ENCODE measurements at places on chromosomes 3 and 15.

- no peak for DNase-seq
Observed at GRCh38 chr3:127754411-127755304, 67.7 kb downstream of the MGLL start.

DNA sequence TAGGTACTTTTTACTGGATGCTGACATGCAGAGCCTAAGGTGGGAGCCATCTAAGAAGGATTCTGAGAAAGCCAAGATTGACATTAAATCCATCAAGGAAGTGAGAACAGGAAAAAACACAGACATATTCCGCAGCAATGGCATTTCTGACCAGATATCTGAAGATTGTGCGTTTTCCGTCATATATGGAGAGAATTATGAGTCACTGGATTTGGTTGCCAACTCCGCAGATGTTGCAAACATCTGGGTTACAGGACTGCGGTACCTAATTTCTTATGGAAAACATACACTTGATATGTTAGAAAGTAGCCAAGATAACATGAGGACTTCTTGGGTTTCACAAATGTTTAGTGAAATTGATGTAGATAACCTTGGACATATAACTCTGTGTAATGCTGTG is 125.1 kb downstream of the PLCL2 start:
- no peak for DNase-seq

GRCh38 chr3:72320955-72321303 is 527.3 kb downstream of the SHQ1 start:
- no peak for DNase-seq

DNA sequence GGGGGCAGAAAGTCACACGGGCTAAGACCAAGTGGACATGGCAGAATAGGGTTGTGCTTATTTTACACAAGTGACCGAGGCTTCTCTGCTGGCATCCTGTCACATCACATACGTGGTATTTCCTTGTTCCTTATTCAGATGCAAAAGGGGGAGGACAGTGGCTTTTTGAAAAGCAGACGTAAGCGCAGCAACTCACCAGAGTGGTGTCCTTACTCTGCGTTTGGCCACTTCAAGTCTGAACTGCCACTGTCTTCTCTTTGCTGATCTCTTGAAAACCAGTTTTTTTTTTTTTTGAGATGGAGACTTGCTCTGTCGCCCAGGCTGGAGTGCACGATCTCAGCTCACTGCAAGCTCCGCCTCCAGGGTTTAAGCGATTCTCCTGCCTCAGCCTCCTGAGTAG is 113.2 kb downstream of the SOX2 start:
- no peak for DNase-seq

GRCh38 chr15:79172032-79172481 is 81.5 kb upstream of the RASGRF1 start:
- DNase-seq = no peak

DNA sequence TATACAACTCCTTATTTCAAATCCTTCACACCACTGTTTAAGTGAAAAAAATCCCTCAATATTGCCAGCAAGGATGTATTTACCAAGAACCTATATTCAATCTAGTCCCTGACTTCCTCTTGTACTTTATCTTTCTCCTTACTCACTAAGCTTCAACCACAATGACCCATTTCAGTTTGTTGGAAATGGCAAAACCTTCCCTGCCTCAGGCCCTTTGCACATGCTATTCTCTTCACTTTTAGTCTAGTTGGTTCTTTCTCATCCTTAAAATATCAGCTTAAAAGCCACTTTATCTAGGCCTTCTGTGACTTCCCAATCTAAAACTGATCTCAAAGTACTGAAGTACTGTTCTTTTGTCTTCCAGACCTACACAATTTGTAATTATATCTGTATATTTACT is 81.3 kb upstream of the ACTC1 start:
- DNase-seq = no peak

- no peak for DNase-seq
Observed at GRCh38 chr15:89909611-89910010, 3.1 kb downstream of the ARPIN start.

GRCh38 chr3:141271279-141272030 is 39.8 kb downstream of the PXYLP1 start:
- DNase-seq = peak; percentile 13

GRCh38 chr15:87755226-87755625 is 501.3 kb downstream of the NTRK3 start:
- peak; percentile 36 for DNase-seq

DNA sequence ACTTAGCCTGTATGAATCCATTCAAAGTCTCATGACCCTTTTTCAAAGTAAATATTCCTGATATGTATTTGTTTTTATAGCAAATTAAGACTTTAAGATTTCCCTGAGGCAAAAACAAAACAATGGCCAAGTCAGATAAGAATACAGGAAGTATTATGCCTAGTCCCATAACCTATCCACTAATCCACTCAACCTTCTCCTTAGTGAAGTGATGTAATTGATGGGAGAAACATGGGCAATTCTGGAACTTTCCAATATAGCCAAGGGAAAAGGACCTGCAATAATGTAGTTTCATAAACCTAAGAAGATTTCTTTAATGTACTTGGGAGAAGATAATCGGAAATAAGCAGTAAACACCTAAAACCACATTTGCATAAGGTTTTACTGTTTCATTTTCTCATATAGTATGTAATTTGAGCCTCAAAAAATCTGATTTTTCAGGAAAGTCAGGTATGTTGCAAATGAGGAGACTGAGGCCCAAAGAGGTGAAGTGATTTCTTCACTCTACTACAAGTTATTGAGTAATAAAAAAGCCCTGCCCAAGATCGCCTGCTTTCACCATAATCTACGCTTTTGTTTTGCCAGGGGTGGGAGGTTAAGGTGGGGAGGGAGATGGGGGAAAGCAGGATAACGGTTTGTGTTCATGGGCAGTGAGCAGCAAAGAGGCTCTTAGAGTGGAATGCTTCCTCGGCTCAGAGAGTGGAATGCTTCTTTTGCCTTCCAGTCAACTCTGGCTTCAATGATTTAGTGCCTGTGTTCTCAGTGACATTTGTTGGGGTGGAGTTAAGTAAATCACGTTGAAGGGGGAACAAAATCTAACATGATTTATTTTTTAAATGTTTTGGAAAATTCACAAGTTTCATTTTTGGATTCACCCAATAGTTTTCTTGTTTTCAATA is 95.0 kb upstream of the FNDC3B start:
- no peak for DNase-seq

- DNase-seq = no peak
Observed at GRCh38 chr3:140585828-140586227, 92.0 kb upstream of the TRIM42 start.

GRCh38 chr15:82056958-82057823 is 11.4 kb upstream of the MEX3B start:
- DNase-seq = no peak

DNA sequence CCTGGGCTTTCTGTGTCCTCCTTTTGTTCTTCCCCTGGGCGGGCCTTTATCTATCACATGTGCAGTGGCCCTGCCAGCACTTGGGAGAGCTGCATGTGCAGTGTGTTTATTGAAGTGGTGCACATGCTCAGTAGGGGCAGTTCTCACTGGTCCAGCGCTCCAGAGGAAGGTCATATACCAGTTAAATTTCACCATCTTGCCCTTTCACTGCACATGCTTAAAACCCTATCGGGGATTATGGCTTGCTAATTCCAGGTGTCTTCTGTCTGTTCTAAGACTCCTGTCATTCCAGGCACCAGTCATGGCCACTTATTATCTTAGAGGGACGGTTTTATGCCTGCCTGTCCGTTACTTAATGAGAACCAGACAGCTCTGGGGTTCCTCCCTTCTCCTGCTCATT is 52.2 kb downstream of the ROPN1B start:
- no peak for DNase-seq

GRCh38 chr15:40282869-40283614 is at the start of gene ANKRD63:
TSS of gene ANKRD63 (minus strand) at chr15:40283064. CDS start at chr15:40282586, 478 bp downstream.
- DNase-seq = no peak

- DNase-seq = no peak
Observed at GRCh38 chr3:87367736-87368135, 91.4 kb upstream of the POU1F1 start.

- DNase-seq = no peak
Observed at GRCh38 chr3:43180027-43180426, 74.1 kb upstream of the POMGNT2 start.

- DNase-seq = no peak
Observed at GRCh38 chr15:78090422-78091063, 1.8 kb upstream of the SH2D7 start.

- DNase-seq = no peak
Observed at GRCh38 chr3:123129092-123129491, 62.3 kb downstream of the PDIA5 start.

DNA sequence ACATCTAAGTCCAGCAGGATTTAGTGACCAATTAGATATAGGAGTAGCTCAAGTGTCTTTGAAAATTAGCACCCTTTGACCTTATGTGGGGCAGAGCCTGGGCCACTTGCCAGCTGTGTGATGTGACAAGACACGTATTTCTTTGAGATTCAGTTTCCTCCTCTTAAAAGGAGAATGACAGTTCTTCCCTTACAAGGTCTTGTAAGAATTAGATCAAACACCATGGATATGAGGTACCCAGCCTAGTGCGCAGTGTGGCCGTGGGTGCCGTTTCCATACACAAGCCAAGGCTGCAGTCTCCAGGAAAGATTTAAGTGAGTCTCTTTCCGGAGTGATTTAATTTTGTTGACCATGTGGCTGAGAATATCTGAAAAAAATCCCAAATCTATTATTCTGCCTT is 46.3 kb downstream of the ARHGAP31 start:
- DNase-seq = no peak

GRCh38 chr15:70279096-70279495 is 181.4 kb upstream of the TLE3 start:
- DNase-seq = no peak

- no peak for DNase-seq
Observed at GRCh38 chr3:186375443-186375842, 13.4 kb upstream of the DGKG start.

- DNase-seq = no peak
Observed at GRCh38 chr3:108134555-108134880, 43.7 kb upstream of the CD47 start.

- DNase-seq = no peak
Observed at GRCh38 chr15:82875411-82876003, 66.1 kb downstream of the WHAMM start.

- DNase-seq = no peak
Observed at GRCh38 chr3:64199932-64200331, 25.3 kb downstream of the PRICKLE2 start.

- DNase-seq = no peak
Observed at GRCh38 chr3:10185804-10186762, 21.4 kb downstream of the IRAK2 start.

GRCh38 chr3:142028243-142028777 is 121.0 kb downstream of the TFDP2 start:
- DNase-seq = peak; percentile 80

DNA sequence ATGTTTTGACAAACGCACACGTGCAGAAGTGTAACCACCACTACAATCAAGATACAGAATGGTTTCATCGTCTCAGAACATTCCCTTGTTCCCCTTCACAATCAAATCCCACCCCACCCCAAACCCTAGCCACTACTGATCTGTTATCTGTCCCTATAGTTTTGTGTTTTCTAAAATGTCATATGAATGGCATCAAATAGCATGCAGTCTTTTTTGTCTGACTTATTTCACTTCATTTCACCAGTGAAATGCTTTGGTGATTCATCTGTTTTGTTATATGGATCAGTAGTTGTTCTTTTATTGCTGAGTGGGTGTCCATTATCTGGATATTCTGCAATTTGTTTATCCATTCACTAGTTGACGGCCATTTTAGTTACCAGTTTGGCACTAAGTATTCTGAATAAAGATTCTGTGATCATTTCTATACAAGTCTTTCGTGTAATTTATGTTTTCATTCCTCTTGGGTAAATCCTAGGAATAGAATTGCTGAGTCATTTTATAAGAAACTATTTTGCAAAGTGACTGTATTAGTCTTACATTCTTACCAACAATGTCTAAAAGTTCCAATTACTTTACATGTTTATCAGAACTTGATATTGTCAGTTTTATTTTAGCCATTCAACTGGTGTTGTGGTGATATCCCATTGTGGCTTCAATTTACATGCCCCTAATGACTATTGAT is 232.8 kb downstream of the CLSTN2 start:
- DNase-seq = no peak

- peak; percentile 65 for DNase-seq
Observed at GRCh38 chr3:14784087-14784681, 34.6 kb upstream of the FGD5 start.

DNA sequence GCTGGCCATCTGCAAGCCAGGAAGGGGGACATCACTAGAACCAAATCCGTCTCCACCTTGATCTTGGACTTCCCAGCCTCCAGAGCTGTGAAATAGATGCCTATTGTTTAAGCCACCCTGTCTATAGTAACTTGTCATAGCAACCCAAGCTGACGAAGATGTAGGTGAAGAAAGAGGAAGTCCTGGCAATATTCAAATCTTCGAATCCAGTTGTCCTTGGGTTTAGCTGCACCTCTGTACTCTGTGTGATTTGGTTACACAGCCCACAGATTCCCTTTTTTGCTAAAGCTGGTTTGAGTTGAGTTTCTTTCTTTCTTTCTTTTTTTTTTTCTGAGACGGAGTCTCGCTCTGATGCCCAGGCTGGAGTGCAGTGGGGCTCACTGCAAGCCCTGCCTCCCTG is 68.0 kb upstream of the XCR1 start:
- no peak for DNase-seq

DNA sequence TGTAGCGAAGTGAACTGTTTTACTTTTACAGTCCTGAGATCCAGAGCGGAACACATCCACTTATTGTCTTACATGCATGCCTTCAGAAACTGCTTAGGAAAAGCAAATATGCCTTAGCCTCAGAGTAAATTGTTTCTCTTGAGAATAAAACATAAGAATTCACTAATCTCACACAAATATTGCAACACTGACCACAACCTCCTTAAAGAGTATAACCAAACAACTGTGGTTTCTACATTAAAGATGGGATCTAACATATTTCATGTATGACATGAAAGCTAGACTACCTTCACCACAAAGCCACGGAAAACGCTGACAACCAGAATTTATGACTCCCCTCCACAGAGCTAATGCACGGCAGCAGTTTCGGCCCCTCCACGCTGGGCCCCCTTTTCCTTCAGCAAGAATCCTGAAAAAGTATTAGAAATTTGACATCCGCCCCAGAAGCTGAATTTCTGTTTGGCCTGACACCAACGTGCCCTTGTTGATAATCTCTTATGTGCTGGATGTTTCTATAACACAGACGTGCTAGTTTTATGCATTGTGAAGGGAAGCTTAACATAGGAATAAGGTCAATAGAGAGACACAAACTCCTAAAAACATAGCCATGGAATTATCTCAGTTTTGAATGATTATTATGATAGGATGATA is 84.6 kb downstream of the GREM1 start:
- DNase-seq = no peak

- DNase-seq = peak; percentile 100
Observed at GRCh38 chr15:66386204-66387123, at the start of gene MAP2K1. TSS of gene MAP2K1 (plus strand) at chr15:66386912. CDS start at chr15:66387348, 436 bp downstream.

- peak; percentile 96 for DNase-seq
Observed at GRCh38 chr15:68620721-68621527, 42.1 kb downstream of the CORO2B start.

Data from NCI-H1105 (cell line).